ENCODE measurements at places on chromosomes 2 and 18.

GRCh38 chr2:201572846-201573508 lies 70.3 kb downstream of the TMEM237 start:
- DNase-seq = no peak

DNA sequence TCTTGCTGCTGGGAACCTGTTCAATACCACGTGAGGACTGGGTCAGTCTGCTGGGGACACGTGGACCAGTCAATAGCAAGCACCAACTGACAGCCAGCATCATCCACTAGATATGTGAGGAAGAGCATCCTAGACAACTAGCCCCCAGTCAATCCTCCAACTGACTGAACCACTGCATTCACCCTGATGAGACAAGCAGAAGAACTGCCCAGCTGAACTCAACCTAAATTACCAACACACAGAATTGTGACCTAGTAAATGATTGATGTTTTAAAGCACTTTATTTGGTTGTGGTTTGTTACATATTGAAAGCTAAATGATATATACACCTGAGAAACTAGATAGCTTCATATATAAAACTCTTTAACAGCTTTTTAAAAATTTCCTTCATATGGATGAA lies 15.7 kb downstream of the IRS1 start:
- DNase-seq = no peak

GRCh38 chr2:10911291-10912075 lies at the start of gene KCNF1:
KCNF1 (plus strand) TSS chr2:10911934; CDS start chr2:10912427, 493 bp downstream.
- DNase-seq = peak; percentile 5

DNA sequence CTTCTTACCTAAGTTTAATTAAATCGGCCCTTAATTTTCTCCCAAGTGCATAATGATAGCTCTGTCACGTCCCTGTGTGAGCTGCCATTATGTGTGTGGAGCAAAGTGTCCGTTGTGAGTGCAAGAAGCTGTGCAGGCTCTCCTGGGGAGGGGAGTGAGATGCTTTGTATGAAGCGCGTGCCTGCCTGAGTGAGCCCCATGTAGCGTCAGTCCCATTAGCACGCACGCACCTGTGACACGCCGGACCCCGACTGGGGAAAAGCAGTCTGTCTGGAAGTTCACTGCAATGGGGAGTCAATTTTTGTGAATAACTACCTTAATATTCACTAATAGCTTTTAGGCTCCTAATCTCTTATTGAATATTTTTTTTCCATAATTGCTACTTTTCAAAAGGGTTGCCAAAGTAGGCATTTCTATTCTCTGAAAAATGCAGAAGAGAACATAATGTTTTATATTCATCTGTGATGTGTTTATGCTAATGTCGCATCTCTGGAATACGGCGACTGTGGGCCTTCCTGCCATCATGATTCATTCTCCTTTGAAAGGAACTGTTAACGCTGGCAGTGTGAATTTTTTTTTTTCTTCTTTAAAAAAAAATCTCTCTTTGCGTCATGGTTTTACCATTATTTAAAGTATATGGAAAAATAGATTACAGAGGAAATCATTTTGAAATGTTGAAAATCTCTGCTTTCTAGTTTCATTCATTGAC lies 157.7 kb downstream of the COL4A4 start:
- DNase-seq = no peak

DNA sequence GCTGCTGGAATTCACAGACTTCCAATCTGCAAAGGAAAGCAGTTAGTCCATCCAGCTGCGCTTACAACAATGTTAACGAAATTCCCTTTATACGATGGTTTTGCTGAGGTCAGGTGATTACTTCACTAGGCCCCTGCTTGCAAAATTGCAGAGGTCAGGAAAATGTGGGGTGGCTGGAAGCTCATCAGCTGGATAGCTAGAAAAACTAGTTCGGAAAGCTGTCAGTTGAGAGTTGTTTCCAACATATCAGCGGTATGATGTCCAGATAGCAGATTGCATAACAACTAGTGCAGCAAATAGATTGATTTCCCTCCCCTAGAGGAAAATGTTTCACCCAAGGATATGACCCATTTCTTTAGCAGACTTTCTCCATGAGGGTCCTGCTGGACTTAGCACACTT lies 2021.1 kb upstream of the CELF4 start:
- DNase-seq = no peak

DNA sequence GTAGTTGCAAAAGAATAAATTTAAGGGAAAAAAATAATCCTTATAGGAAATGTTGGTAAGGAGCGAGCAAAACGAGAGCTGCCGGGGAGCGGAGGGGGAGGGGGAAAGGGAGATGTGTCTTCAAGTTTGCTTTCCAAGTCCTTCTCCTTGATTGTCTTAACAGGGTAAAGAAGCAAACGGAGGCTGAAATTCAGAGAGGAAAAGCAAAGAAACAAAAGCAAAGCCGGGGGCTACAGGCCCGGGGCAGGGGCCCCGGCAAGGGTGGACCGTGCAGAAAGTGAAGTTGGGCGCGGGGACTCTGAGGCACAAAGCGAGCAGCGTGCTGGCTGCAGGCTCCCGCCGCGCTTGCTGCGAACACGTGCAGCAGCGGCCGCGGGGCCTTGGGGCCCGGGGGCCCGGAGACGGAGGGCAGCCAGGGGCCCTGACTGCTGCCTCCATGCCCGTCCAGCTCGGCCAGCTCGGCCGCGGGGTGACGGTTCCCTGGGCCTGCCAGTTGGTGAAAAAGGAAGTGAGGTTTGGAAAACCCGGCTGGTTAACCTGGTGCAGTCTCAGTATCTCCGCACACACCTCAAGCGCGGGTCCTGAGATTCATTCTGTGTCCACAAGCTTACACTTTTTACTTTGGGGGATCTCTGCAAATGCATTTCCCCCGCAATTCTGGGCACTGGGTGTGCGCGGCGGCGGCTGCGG lies 4.1 kb downstream of the BCL11A start:
- no peak for DNase-seq

DNA sequence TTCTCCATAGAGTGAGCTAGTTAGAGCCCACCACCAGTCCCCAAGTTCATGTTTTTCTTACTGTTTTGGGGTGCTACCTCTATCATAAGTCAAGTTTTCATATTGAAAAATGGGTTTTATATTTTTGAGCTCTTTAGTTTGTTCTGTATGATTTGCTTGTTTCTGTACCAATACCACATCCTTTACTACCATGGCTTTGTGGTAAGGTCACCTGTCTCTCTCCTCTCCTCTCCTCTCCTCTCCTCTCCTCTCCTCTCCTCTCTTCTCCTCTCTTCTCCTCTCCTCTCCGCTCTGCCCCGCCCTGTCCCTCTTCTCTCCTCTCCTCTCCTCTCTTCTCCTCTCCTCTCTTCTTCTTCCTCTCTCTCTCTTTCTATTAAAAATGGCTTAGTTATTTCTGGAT lies 22.1 kb upstream of the LBH start:
- DNase-seq = no peak

DNA sequence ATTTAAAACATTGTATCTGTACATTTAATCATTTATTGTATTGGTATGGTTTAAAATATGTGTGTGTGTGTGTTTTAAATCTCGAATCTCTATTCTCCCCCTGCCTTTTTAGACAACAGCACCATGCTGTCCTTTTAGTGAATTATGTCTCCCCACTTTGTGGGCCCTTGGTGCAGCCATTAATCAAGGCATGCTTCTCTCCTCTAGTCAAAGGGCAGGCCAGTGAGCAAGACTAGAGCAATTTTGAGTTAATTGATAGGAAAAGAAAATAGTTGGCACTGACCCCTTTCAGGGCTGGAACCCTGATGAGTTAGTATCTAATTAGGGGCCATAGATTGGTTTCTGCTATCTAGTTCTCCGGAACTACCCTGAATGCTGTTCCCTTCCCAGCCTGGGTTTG lies 111.0 kb downstream of the MAIP1 start:
- no peak for DNase-seq

DNA sequence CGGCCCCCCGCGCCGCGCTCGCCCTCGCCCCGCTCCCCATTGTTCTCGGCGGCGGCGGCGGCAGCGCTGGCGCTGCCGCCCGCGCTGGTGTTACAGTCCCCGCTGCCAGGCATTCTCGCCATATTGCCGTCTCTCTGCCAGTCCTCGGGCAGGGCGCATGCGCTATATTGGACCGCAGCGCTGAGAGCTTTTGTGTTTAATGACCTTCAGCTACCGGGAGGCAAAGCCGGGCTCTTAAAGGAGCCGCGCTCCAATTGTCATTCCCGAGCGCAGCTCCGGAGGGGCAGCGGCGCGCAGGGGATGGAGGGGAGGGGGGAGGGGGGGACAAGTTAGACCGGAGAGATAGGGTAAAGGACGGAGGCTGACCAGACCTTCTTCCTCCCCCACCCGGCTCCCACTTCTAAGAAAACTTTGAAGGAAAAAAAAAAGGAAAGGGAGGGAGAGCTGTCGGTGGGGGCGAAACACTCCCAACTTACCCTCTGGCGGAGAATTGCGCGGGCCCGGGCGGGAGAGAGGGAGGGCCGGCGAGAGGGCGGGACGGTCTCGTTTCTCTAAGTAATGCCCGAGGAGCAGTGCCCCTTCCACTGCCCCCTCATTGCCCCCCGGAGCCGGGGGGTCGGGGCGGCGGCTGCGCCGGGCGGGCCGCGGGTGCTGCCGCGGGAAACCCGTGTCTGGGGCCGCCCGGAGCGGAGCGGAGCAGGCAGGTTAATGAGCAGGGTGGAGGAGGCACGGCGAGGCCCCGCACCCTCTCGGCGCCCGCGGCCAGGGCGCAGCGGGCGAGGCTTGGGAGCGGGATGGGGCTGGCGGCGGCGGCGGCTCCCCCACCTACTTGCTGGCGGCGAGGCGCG lies at the start of gene KCTD1:
KCTD1 (minus strand) TSS at position 139 of the 848 bp plus-strand sequence; CDS start at position 122, 17 bp downstream.
- peak; percentile 24 for DNase-seq

GRCh38 chr2:103287746-103288145 lies 525.9 kb downstream of the TMEM182 start:
- DNase-seq = no peak

DNA sequence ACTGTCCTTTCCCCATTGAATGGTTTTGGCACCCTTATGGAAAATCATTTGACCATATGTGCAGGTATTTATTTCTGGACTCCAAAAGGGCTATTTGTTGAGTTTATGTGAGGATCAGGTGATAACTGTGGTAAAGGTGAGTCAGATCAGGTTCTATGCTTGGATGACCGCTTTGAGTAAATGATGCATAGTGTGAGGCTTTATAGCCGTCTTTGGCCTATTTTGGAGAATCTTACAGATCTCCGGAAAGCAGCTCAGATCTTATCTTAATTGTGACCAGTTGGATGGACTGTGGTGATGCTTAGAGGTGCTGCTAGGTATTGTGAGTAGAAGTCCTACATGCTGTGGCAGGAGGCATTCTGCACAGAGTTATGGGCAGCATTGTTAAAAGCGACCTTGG lies 126.2 kb downstream of the METTL8 start:
- no peak for DNase-seq

DNA sequence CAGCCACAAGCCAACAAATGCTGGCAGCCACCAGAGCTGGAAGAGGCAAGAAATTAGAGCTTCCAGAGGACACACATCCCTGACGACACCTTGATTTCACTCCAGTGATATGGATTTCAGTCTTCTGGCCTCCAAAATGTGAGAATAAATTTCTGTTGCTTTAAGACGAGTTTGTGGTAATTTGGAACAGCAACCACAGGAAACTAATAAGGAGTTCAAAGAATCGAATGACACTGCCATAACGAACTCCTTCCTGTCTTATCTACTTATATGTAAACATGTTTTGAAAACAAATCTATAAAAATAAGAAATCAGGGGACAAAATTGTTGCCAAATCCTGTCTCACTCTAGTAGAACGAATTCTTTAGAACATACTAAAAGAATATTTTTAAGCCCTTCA lies 75.8 kb downstream of the GRB14 start:
- no peak for DNase-seq

DNA sequence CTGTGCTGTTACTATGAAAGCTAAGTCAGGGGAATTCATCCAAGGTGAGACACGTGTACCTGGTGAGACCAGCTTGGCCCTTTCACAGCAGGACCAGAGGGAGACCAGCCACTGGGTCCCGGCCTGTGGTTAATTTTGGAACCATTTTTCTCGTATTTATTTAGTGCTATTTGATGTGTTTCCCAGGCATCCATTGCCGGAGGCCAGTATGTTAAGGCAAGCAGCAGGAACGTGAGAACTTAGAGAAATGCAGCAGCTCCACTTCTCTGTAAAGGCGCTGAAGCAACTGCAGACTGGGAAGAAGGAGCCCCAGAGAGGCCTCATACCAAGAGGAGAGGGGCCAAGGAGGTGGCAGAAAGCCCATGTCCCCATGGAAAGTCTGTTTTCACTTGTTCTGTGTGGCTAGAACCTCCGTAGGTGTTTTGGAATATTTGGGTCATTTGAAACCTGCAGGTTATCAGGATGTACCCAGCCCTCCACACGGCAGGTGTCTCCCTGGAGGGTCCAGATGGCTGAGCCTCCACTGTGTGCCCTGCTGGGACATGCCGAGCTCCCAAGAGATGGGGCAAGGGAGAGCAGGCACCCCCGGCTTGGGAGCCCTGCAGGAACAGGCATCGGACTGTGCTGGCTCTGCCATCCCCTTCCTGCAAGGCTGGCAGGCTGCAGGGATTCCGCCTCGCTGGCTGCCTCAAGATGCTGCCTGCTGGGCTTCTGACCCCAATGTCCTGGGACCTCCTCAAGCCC lies 256.0 kb upstream of the RAB6C start:
- DNase-seq = no peak

GRCh38 chr18:54147439-54147838 lies 77.0 kb downstream of the MBD2 start:
- DNase-seq = no peak

GRCh38 chr2:234308073-234308812 lies 188.6 kb downstream of the ARL4C start:
- DNase-seq = no peak

GRCh38 chr2:74748665-74749064 lies 85.3 kb upstream of the HK2 start:
- DNase-seq = no peak

DNA sequence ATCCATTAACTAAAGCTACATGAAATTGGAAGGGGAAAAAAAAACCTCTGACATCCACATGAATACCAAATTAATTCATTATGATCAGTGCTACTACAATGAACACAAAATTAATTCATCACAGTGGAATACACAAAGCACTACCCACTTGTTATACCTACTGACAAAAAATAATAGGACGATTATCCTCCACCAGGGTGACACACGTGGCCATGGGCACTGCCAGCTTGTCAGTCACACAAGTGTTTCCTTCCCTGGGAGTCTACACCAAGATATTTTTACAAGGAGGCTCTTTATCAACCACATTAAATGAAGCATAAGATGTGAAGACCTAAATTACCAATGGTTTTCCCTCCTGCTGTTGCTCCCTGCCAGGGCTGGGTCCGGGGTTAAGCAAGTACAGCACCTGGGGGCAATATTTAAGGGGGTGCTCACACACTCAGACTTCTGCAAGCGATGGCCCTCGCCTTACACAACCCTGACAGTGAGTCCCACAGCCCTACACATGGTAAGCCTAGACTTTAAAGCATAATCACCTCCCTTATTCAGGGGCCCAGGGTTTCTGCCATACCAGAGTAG lies 90.1 kb downstream of the TCF4 start:
- DNase-seq = no peak

GRCh38 chr2:3547915-3548314 lies 10.2 kb downstream of the RNASEH1 start:
- no peak for DNase-seq

Measured in GOT3 (cell line).